ENCODE measurements at places on chromosomes 3 and 15.
A peak's percentile ranks its signal among the peaks of the same experiment; 100 is the strongest.

DNA sequence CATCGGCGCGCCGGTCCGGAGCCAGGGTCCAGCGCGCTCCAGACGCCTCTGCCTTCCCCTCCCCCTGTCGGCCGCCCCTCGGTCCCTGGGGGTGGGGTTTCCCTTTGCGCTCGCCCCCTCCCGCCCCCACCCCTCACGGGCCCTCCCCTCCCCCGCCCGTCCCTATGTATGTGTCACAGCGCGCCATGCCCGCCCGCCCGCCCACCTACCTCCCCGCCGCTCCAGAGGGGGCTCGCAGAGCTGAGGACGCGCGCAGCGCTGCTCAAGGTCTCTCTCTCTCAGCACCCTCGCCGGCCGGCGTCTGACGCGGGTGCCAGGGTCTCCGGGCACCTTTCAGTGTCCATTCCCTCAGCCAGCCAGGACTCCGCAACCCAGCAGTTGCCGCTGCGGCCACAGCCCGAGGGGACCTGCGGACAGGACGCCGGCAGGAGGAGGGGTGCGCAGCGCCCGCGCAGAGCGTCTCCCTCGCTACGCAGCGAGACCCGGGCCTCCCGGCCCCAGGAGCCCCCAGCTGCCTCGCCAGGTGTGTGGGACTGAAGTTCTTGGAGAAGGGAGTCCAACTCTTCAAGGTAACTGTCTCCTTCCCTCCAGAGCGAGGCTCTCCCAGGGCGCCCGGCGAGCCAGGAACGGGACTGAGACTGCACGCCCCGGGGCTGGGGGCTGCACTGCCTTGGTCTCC, at the start of gene ACAN:
TSS of gene ACAN (plus strand) at position 196 of the 679 bp plus-strand sequence. CDS start 32,771 bp downstream, outside the sequence.
- no peak for DNase-seq

GRCh38 chr15:83340087-83340486, 55.6 kb upstream of the BNC1 start:
- no peak for DNase-seq

DNA sequence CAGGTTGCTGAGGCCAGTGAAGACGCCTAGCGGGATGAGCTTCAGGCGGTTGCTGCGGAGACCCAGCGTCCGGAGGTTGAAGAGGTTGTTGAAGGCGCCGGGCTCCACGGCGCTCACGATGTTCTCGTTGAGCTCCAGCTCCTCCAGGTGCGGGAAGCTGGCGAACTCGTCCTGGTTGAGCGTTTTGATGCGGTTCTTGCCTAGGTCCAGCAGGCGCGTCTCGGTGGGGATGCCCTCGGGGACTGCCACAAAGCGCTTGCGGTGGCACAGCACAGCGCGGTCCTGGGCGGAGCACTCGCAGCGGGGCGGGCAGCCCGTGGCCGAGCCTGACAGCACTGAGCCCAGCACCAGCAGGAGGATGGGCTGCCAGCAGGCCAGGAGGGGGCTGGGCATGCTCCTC, 17.2 kb downstream of the LINGO1 start:
- no peak for DNase-seq

DNA sequence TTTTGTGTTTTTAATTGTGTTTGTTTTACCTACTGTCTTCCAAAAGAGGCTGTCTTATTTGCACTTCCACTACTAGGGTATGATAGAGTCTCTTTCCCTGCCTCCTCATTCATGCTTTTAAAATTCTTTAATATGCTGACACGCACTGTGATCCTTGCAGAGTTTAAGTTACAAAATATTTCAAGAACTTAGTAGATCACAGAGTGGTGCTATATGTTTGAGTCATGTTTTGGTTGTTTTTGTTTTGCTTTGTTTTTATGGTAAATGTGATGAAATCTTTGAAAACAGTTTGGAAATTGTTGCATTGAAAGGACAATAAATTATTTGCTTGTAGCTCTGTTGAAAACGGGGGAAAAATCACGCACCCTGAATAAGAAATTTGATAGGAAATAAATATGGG, 5.9 kb upstream of the ABHD10 start:
- no peak for DNase-seq

DNA sequence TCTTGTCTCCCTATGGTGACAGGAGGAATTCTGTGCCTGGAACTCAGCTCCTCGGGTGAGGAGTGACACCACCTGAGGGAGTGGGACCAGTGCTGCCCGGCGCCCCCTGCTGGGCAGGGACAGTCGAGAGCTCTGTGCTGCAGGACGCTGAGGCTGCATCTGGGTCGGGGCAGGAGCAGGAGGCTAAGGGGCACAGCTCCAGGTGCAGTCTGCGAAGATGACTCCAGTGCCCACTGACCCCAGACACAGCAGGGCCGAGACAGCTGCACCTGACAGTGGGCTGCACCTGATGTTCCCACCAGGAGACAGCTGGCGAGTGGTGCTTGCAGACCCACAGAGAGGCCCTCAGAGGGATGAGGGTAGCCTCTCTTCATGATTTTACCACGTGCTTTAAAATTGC, 152.9 kb downstream of the ATP10A start:
- peak; percentile 31 for DNase-seq

GRCh38 chr3:121414924-121415323, 130.9 kb downstream of the POLQ start:
- DNase-seq: no peak

- no peak for DNase-seq
These were observed 74.7 kb downstream of the BTD start for GRCh38 chr3:15676259-15676658.

- peak; percentile 78 for DNase-seq
These were observed 51.7 kb downstream of the SCN11A start for GRCh38 chr3:39000008-39000450.

GRCh38 chr3:20861454-20861853, 675.4 kb upstream of the SGO1 start:
- DNase-seq: no peak

DNA sequence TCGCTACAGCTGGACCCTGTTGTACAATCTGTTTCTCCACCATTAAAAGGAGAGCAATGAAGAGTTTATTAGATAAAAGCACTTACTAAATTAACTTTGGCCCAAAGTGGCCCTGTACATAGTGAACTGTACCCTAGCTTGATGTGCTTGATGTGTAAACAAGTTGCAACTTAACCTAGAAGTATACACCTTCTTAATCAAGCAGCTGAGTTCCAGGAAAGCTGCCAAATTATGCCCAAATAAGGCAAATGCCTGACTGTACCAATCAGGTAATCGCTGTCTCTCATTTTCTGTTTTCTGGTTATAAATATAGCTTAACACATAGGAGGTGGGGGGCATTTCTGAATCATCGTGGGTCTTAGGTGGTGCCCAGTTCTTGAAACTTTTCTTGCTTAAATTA, 704.8 kb upstream of the CBLB start:
- DNase-seq: no peak

GRCh38 chr3:58366699-58367098, 34.0 kb downstream of the PXK start:
- DNase-seq: peak; percentile 48

DNA sequence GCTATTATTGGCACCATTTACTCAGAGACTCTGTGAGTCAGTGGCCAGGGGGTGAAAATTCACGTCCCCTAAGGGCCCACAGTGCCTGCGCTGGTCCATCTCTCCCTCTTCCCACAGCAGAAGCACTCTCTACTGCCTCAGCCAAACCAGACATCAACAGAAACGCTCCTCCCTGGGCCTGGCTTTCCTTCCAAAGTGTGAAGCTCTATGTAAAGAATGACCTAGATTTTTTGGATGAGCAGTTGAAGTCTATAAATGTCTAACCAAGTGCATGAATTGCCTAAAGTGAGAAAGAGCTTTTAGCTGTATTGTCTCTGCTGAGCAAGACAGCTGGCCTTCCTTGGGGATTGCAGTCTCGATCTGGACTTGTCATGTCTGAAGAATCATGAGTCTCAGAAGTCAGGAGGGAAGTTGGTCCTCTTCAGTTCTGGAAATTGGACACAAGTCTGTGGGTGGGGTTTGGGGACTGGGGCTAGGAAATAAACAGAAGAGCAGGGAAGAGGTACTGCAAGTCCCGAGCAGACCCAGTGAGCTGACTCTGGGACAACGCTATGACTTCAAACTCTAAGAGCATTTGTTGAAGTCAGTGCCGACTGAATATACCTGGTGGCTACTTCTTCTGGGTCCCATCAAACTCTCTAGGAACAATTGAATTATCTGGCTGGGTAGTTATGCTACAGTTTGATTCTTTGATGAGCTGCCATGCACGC, 29.0 kb downstream of the RASGRP1 start:
- peak; percentile 82 for DNase-seq

DNA sequence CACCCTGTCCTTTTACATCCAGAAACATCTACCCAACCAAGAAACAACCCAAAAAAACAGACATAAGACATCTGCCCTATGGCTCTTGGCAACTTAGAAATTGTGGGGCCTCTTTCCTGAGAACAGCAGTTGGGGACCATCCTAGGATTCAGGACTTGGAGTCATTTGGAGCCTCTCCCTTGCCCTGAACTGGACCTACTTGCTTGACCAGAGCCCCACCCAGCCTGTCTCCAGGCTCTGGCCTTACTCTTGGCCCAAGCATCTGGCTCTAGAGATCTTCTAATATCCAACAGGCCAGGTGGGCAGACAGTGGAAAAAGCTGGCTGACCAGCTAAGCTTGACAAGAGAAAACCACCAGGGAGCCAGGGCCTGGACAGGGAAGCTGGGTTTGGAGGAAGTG, 99.1 kb upstream of the C2CD4B start:
- DNase-seq: no peak

DNA sequence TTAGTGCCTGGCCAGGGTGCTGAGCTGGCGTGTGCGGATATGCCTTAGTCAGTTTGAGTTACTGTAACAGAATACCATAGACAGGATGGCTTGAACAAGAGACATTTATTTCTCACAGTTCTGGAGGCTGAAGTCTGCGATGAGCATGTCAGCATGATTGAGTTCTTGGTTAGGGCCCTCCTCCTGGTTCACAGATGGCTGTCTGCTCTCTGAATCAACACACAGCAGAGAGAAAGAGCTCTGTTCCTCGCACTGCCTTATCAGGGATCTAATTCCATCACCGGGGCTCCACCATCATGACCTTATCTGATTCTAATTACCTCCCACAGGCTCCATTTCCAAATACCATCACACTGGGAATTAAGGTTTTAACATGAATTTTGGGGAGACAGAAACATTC, 386.6 kb upstream of the DPH6 start:
- DNase-seq: peak; percentile 6

- no peak for DNase-seq
These were observed 248.3 kb downstream of the CGGBP1 start for GRCh38 chr3:87810452-87811016.

- no peak for DNase-seq
These were observed 309.2 kb downstream of the PDCD6IP start for GRCh38 chr3:34107669-34108068.

DNA sequence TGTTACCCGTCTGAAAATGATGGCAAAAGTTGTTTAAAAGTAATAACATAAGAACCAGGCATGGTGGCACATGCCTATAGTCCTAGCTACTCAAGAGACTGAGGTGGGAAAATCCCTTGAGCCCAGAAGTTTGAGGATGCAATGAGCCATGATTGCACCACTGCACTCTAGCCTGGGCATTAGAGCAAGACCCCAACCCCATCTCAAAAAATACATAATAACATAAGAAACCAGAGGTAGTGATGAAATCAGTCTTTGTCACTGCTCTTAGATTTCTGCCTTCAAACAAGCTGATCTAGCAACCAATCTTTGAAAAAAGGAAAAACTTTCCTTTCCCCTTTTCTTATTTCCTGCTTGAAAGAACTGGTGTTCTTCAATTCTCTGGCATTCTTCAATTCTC, 71.3 kb downstream of the TMCC1 start:
- no peak for DNase-seq

DNA sequence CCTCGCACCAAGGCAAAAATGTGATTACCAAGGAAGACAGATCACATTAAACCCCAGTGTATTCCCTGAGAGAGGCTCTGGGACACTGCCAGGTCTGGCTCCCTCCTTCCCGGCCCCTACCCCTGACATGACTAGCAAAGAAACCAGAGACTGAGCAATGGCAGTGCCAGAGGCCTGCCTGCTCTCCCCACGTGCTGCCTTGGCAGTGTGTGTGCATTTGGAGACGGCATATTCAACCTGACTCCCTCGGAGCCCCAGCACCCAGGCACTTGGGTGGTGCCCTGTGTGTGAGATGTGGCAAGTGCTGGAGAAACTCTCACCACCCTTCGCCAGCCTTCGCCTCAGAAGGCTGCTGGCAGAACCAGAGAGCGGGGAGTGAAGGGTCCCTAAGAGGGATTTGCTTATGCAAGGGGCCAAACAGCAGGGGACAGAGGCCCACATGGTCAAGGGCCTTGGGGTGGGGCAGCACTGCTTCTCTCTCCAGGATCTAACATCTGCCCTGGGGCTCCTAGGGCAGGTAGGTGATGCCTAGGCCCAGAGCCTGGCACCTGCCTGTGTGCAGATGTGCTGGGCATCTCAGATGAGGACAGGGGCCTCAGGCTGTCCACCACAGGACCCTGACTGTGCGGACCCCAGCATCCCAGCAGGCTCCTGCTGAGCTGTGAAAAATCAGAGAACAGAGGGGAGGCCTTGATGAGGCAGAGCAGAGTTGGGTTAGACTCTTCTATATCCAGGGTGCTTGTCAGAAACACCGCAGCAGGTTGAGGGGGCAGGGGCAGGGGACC, 23.6 kb upstream of the PLXNA1 start:
- DNase-seq: no peak

GRCh38 chr3:154886437-154886836, 193.7 kb upstream of the MME start:
- DNase-seq: peak; percentile 100

GRCh38 chr3:10173926-10174435, 9.3 kb downstream of the IRAK2 start:
- DNase-seq: peak; percentile 99

DNA sequence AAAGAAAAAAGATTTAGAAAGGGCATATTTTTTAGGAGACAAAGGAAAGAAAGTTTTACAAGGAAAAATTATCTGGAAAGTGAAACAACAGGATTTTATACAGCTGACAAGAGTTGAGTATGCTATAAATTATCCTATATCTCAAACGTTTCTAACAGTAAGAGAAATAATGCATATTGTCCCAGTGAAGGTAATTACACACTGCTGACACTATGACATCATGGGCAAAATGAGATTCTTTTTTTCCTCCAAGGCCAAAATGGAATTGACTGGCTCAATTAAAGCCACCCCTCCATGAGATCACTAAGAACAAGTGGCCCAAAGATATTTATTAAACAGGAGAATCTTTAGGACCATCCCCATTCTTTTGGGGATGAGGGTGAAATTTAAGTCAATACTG, 72.0 kb upstream of the CDIN1 start:
- no peak for DNase-seq

- DNase-seq: no peak
These were observed 9.3 kb upstream of the SRP14 start for GRCh38 chr15:40048211-40048792.
